ENCODE measurements at places on chromosomes 6 and 20.

- no peak for DNase-seq
Measured at GRCh38 chr6:116447052-116447451, 14.1 kb upstream of the CALHM6 start.

GRCh38 chr20:38032585-38033329 lies 499 bp downstream of the TTI1 start:
- DNase-seq = no peak

DNA sequence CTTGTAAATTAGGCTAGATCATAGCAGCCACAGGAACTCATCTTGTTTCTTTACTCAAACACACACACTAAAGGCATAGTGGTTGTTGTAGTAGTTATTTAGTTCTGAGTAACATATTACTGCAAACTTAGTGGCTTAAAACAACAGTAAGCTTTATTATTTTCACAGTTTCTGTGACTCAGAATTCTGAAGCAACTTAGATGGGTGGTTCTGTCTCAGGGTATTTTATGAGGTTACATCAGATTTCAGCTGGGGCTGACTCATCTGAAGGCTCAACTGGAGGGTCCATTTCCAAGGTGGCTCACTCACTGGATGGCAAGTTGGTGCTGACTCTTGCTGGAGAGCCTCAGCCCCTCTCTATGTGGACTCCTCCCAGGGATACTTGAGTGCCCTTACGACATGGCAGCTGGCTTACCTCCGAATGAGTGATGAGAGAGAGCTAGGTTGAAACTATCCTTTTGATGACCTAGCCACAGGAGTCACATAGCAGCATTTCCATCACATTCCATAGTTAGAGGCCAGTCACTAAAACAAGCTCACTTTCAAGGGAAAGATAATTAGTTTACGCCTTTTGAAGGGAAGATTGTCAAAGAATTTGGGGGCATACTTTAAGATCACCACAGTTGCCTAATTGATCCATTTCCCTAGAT lies 136.5 kb upstream of the PRND start:
- no peak for DNase-seq

DNA sequence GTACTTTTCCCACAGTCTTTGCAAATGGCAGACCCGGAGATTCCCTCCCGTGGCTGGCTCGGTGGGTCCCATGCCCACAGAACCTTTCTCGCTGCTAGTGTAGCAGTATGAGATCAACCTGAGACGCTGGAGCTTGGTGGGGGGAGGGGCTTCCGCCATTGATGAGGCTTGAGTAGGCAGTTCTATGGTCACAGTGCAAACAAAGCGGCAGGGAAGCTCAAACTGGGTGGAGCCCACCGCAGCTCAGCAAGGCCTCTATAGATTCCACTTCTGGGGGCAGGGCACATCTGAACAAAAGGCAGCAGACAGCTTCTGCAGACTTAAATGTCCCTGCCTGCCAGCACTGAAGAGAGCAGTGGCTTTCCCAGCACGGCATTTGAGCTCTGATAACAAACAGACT lies 186.0 kb upstream of the KCNK16 start:
- no peak for DNase-seq

DNA sequence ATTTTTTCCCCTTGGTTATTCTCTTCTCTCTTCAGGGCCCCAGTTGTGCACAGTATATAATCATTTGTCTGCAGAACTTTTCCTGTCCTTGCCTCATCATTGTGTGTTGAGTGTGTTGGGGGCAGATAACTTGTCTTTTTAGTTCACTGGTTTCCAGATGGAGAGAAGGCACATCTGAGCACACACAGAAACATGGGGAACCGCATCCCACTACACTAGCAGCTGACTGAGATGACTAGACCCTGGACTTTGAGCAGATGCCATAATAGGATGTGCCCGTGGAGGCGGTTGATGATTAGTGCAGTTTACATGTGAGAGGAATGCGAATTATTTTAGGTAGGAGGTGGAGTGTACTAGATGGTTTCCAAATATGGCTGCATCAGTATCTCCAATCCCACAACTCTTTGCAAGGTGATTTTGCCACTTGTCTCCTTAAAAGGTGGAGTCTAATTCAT lies 26.5 kb upstream of the SH3BGRL2 start:
- DNase-seq = peak; percentile 71

DNA sequence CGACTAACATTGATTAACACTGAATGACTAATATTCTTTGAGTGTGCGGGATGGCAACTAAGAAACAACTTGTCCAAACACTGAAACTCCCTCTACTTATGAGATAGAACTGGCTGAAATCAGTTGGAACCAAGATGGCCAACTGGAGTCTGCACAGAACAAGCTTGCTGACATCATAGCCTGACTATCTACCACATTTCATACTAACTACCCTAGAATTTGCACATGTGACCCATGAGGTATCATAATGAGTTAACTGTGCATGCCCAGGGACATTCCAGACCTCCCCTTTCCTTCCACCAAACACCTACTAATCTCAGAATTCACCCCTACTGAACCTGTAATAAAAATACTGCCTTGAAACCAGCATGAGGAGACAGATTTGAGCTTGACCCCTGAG lies 43.2 kb downstream of the PHIP start:
- no peak for DNase-seq

GRCh38 chr6:84645000-84645399 lies 119.4 kb downstream of the TBX18 start:
- no peak for DNase-seq

DNA sequence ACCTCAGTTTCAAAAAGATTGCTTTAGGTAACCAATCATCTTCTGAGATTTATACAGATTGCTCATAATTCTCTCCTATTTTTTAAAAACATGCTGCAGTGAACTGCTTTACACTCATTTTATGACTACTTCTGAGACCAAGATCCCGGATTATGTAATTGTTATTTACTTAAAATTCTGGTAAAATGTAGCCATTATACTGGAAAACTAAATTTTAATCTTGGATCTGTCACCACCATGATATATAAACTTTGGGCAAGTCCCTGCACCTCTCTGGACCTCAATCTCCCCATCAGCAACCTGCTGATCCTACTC lies 477 bp upstream of the PROCR start:
- no peak for DNase-seq

DNA sequence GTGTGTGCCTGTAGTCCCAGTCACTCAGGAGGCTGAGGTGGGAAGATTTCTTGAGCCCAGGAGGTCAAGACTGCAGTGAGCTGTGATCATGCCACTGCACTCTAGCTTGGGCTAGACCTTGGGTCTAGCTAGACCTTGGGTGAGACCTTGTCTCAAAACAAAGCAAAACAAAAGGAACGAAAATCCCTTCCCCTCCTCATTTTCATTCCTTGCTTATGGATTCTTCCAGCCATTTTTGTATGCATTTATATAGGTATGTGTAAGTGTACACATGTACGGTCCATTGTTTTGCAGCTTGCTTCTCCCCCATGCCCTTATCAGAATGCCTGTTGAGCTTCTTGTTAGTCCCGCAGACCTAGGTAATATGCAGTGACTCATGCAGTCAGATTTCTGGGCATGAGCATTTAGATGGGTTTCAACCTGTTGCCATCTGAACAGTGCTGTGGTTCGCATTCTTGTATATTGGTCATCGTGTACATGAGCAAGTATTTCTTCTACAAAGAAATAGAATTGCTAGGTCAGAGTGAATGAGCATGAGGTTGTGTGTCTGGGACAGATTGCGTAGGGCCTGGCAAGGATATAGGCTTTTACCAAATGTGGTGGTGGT lies 73.2 kb downstream of the ATRN start:
- no peak for DNase-seq

GRCh38 chr20:31684153-31685015 lies 38.3 kb downstream of the BCL2L1 start:
- DNase-seq = no peak

DNA sequence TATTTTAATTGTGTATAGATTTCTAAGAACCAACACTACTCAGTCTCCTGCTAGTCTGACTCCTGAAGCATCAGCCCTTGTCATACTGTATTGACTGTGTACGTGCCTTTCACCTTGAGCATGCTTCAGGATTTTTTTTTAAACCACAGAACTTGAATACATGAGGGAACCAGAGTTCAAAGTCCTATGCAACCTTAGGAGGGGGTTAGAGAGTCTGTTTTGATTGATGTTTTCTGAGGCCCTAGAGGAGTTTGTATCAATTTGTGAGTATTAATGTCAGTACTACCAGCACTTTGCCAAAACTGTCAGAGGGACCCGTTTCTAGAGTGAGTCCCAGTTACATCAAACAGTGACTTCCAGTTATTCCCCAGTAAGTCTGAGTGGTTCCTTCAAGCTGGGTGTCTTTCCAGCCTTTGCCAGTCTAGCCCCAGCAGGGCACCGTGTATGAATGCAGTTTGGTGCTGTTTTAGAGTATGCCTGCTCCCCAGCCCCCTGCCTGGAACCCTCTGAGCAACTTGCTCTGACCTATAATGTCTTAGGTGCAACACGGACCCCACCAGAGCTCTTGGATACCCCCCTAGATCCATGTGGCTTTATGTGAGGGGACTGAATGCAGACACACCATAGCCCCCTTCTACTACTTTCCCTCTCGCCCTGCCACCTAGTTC lies 8.5 kb downstream of the TP53INP2 start:
- DNase-seq = no peak

DNA sequence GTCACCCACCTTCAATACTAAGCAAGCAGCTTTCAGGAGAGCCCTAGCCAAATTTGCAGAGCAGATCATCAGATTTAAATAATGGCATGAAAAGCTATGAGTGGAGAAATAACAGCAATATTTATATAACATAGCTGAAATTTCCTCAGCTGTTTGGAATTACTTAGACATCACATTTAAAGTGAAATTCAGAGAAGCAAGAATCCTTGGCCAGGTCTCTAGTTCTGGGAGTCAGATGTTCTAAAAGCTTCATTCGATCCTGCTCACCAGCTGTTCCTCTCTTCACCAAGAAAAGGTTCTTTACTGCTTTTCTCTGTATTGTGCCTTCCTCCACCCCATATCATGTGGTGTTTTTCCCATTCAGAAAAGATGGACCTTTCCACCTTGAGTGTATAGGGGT lies 152.3 kb upstream of the JAG1 start:
- no peak for DNase-seq

DNA sequence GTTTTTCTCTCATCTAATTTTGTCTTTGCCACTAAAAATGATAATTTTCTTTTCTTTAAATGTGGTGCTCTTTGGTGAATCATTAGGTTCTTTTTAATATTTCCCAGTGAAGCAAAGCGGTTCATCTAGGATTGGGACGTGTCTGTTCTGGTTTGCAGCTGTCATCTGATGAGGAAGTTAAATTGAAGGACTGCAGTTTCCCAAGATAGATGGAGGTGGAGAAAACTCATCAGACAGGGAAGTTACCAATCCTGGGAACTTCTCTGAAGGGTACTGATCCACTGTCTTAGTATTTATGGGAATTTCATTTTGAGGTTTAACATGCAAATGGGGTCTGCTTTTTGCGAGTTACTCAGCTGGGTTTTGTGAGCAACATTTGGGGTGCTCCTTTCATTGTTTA lies 2.4 kb upstream of the AARS2 start:
- DNase-seq = no peak

DNA sequence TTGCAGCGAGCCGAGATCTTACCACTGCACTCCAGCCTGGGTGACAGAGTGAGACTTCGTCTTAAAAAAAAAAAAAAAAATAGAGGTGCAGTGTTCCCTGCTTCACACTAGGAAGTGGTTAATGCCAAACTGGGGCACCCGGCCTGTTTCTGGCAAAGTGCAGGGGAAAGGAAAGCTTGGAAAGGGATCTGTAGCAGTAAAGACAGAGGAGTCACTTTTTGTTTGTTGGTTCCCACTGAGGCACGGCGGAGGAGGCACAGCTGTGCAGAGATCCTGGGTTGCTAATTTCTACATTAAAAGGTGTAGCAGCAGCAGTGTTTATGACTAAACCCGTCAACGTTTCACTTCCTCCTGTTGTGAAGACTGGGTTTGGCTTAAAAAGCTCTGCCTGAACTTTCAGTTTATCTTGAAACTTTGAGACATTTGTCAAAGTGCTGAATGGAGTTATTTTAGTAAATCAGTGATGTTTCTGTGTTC lies 125.6 kb downstream of the CARMIL1 start:
- DNase-seq = peak; percentile 35

DNA sequence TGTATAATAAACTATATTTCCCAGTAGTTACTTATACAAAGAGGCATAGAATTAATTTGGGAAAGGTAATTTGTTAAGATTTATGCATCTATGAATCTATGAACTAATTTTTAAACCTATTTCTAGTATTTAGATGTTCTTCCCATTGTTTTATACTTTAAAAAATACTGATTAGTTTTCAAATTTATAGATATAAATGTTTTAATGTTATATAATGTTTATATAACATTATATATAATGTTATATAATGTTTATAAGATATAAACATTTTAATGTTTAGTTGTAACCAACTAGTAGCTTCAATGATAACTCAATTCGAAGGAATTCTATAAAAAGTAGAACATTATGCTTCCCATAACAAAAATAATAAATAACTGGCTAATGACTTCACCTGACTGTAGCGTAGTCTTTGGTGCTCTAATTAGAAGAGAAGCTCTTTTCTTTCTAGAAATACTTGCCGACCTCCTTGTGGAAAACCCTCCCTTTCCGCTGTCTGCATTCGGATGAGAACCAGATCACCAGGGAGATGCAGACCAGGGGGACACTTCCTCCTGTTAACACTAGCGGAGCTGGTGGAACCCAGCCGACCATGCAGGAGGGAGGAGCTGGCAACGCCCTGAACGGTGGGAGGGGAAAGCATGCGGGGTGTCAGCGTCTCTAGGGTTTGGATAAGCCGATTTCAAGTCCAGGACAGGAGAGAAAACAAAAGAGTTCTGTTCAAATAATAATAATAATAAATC lies 158.4 kb downstream of the OR2B2 start:
- DNase-seq = peak; percentile 61

DNA sequence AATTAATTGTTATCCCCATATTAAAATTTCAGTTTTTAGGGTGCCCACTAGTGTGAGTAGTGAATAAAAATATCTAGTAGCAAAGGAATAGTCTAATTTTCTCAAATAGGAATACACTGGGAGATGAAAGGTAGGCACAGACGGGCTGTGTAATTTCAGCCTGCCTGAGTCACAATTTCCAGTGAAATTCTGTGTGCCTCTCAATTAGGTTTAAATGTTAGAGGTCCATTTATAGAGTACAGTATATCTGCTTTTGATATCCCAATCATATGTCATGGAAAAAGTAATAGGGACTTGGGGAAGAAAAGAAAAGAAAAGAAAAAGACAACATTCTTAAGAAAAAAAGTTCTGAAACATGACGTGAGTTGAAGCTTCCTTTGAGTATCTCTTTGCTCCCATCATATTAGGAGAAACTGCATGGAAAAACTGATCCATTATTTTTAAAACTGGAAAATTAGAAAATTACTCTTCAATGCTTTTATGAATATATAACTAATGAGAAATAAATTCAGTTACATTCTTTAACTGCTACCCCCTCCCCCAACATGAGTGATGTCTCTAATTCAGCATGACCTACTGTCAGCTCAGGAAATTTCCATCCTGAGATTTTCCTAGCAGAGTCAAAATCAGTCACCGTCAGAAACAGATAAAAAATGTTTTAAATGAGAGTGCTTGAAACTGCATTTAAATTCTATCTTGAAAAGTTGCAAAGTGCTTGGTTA lies 473.8 kb upstream of the HSF2 start:
- no peak for DNase-seq

GRCh38 chr6:6543181-6543879 lies 45.2 kb upstream of the LY86 start:
- no peak for DNase-seq

All from Ammon's horn (tissue), 1 donor.